ENCODE measurements at places on chromosomes 7 and 10. TPM values are rescaled to one million over a fixed set of nuclear protein-coding genes. Genes with fewer than 3 reads are reported as not detected.

The SP8 gene
- not detected for total RNA-seq

The MSMB gene
- not detected for total RNA-seq

The ST8SIA6 gene
- 0.18 TPM for total RNA-seq

DNA sequence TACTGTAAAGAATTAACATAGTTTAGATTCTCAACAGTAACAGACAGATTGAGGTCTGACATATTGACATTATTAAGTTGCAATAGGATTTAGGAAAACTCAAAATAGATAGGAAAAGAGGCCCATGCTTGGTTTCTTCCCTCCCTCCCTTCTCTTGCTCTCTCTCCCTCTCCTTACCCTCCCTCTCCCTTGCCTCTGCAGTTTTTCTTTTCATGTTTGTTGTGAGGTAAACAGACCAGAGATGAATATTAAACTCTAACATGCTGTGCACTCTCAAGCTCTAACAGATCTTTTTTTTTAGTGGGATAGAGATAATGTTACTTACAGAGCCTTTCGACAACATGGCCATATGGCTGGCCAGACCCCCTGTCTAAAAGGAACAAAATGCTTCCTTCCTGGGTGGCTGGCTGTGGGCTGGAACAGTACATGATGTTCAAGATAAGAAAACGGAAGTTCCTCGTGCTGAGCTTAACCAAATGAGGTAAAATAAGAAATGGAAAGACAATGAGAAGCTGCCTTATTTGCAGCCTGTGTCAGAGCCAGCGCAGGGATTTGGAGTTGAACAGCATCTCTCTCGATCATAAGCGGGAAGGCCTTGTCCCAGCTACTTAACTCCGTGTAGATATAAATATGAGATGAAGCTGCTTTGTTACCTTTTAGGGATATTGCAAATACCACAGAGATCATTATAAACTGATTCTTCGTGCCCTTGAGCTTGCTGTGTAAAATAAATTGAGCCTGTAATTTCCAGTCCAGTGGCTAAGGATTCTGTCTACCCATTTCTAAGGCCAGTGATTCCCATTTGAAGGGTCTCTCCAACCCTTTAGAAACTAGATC lies 391.9 kb upstream of the NPVF start:
- DNase-seq = no peak

- DNase-seq = peak; percentile 21
These were observed 6.4 kb downstream of the TAS2R41 start for GRCh38 chr7:143484119-143484518.

- DNase-seq = no peak
These were observed 12.0 kb upstream of the BLNK start for GRCh38 chr10:96283351-96283750.

- DNase-seq = peak; percentile 72
These were observed 2.1 kb upstream of the LIPM start for GRCh38 chr10:88800152-88801125.

The ACHE gene
- not detected for total RNA-seq

DNA sequence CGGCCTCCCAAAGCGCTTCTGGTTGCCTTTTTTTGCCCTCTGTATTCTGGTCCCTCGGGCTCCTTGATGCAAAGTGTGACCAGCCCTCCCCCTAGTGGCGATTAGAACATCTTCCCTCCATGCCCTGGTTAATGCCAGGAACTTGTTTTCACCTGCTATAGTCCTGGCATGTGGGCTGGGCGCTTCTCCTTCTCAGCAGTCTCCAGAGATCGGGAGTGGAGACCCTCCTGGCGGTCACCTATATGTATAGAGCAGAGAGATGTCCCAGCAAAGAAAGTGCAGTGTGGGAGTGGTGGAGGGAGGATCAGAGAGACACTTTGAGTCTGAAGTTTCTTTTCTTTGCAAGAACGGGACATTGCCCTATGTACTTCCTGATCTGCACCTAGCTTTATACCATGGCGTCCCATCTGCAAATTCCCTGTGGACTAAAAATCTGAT lies 264.1 kb downstream of the OTUD1 start:
- DNase-seq = peak; percentile 52

DNA sequence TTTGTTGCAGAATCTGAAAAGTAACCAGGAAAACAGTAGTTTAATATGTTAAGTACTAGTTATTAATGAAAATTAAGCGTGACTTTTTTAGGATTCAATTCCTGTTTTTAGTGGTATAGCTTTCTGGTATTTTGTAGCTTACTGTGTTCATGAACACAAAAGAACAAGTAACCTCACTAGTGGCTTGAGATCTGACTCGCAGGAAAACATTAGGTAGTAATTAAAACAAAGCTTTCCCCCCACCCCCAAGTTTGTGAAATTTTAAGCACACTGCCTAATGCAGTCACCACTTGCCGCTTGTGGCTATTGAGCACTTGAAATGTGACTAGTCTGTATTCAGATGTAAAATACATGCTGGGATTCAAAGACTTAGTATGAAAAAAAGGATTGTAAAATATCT lies 102.5 kb upstream of the RPA3 start:
- DNase-seq = no peak

The SLC13A4 gene
- total RNA-seq = not detected

GRCh38 chr7:105298439-105298894 lies 90.3 kb downstream of the SRPK2 start:
- no peak for DNase-seq

The RPEL1 gene
- under 0.01 TPM for total RNA-seq

The ACTR3C gene
- total RNA-seq = not detected

The GDF2 gene
- not detected for total RNA-seq

- DNase-seq = no peak
These were observed 307.9 kb downstream of the PARD3 start for GRCh38 chr10:34507217-34507616.

All from IMR-90 (cell line).